ENCODE measurements at places on chromosomes 12 and 14.
A peak's percentile ranks its signal among the peaks of the same experiment; 100 is the strongest.

GRCh38 chr12:63752283-63752682, 27.4 kb upstream of the RXYLT1 start:
- DNase-seq = no peak

DNA sequence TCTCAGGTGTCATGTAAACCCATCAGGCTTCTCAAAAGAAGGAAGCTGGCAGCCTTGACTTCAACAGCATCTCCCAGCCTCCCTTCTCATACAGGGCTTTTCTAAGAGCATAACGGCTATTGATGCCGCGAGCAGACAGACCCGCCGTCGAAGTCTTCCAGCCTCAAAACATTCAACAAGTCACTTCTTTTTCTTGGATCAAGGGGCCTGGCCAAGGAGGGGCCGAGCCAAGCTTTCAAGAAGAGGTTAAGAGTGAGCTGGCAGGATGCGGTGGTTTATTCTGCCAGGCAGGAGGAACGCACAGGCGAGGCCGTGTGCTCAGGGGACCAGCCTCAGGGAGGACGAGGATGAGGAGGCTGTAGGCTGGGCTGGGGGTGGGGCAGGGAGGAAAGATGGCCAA, 102.9 kb upstream of the RFLNA start:
- DNase-seq = no peak

GRCh38 chr12:18045446-18045992, 44.5 kb downstream of the RERGL start:
- no peak for DNase-seq

DNA sequence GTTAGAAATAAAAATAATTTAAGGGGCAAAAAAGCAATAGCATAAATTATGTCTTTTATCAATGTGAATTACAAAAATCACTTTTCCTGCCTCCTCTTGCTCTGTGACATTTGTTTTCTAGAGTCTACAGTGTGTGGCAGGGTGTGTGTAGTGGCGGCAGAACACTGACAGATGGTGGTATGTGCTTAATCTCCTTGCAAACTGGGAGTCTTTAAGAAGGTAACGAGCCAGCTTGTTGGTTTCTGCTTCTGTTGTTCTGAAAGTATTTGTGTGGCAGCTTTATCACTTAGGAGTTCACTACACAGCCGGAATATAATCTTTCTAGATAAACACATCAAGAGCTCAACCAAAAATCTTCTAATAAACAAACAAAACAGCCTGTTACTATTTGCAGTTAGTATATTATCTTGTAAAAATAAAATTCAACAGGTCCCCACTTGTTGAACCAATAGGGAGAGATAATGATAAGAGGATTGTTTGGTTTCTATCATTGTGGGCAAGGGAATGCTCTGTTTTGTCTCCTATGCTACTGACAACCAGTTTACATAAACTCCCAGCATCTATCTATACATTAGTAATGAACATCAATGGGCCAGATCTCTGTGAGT, 13.0 kb downstream of the CDKL1 start:
- no peak for DNase-seq

- peak; percentile 92 for DNase-seq
Observed at GRCh38 chr14:88562831-88563686, at the start of gene ZC3H14. ZC3H14 (plus strand) TSS chr14:88563037; CDS start chr14:88563134, 97 bp downstream.

DNA sequence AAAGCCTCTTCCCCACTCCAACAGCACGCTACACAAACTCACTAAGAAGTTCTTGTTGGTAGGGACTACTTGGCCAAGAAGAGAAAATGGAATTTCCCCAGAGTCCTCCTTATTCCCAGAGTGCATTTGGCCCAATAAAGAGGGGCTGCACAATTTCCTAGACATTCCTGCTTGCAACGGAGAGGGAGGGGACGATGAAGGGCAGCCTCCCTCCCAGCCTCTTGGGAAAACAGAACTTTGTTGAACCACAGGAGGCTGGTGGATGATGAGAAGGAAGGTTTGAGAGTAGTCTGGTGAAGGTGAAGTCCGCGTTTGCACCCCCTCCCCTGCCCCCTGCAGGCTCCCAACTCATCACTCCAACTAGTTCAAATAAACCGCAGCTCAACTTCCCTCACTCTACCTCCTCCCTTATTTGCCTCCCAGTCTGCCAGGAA, 19.1 kb upstream of the TBX3 start:
- no peak for DNase-seq

GRCh38 chr14:25014440-25014839, 35.5 kb downstream of the STXBP6 start:
- DNase-seq = no peak

DNA sequence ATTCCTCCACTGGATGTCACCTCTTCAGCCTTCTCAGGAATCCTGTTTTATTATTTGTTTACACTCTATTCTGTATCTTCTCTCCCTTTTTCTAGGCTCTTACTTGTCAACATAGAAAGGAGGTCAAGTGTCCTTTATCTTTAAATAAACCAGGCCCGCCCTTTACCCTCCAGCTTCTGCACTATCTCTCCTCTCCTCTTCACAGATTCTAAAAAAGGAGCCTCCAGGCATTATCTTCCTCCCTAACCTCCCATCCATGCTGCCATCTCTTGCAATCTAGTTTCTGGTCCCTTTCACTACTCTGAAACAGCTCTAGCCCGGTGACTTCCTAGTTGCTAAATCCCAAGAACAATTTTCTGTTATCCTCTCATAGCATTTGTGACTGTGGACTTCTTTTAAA, 24.1 kb upstream of the ARID2 start:
- DNase-seq = no peak

GRCh38 chr12:132437252-132437932, 52.6 kb upstream of the FBRSL1 start:
- DNase-seq = no peak

DNA sequence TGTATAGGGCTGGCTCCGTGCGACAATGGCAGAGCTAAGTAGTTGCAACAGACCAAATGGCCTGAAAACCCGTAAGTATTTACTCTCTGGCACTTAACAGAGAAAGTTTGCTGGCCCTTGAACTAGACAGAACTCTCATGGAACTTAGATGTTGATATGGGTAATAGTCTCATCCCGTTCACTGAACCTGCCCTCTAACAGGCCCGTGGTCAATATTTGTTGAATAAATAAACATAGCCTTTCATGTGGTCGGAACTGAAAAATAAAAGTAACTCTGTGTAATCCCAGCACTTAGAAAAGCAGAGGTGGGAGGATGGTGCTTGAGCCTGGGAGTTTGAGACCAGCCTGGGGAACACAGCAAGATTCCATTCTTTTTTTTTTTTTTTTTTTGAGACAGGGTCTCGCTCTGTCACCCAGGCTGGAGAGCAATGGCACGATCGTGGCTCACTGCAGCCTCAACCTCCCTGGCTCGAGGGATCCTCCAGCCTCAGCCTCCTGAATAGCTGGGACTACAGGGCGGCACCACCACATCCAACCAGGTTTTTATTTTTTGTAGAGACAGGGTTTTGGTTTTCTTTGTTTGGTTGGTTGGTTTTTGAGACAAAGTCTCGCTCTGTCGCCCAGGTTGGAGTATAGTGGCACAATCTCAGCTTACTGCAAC, 29.7 kb downstream of the KDM2B start:
- DNase-seq = no peak

- DNase-seq = no peak
Observed at GRCh38 chr14:72902801-72903530, 9.1 kb upstream of the DPF3 start.
